ENCODE measurements at places on chromosomes 12 and 14.

DNA sequence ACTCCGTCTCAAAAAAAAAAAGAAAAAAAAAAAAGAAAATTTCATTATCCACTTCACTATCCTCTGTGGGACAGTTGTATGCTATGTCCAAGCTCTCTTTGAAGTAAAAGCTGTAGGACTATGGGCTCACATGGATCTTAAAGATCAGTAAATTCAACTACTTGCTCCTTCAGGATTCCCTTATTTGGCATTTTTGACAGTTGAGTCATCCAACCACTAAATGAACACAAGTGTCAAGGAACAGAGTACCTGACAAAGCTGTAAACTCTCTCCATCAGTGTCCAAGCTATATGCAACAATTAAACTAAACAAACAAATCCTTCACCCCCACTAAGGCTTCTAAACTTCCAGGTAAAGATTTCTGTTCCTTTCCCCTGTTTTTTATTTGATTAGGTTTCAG lies 177.0 kb downstream of the CEP128 start:
- no peak for DNase-seq

DNA sequence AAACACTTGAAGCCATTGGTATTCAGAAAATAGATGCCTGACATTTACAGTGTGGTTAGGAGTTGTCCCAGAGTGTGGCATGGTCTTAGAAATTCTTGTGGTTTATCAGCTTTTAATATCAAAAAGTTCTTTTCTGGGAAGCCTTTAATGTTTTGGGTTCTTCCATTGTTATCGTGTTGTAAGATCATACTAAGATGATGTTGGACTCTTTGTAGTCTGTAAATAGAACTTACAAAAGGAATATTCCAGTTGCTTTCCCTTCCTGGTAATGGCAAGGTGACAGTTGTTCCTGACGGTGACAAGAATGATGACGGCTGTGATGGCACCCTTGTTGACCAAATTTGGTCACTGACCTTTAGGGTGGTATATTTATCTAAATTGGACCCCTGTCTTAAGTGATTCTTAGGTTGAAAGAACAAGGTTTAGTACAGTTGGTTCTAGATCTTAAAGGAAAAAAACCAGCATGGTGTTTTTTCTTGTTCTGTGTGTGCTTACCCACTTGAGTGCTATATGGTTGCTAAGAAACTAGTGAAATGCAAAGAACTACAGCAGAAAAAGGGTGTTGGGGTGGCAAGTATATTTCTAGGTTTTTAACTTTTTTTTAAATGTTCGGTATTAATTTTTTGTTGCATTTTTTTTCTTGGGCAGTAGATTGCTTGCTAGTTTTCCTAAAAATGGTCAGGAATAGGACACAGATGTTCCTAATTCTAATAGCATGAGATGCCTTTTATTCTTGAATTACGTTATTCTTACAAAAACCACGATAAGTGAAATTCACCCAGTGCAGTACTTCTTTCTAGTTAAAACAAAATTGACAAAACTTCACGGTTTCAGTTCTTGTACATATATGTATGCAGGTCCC lies 2.1 kb downstream of the ATP2A2 start:
- no peak for DNase-seq

- no peak for DNase-seq
Measured at GRCh38 chr14:22522466-22522957, 66.5 kb downstream of the DAD1 start.

DNA sequence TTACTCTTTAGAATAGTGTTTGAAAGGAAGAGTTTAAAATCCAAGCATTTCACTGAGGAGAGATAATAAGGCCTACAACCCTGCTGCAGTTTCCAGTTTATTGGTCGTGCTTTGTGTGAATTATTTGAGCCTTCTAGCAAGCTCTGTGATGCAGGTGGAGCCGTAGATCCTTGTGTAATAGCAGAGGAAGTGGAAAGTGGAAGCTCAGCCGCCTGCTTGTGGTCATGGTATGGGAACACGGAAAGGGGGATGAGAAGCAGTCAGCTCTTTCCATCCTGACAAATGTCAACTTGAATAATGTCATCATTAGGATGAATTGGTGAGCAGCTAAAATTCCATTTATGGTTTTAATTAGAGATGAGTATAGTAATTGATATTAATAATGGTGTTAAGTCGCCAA lies 29.1 kb downstream of the SYNE2 start:
- DNase-seq = no peak

DNA sequence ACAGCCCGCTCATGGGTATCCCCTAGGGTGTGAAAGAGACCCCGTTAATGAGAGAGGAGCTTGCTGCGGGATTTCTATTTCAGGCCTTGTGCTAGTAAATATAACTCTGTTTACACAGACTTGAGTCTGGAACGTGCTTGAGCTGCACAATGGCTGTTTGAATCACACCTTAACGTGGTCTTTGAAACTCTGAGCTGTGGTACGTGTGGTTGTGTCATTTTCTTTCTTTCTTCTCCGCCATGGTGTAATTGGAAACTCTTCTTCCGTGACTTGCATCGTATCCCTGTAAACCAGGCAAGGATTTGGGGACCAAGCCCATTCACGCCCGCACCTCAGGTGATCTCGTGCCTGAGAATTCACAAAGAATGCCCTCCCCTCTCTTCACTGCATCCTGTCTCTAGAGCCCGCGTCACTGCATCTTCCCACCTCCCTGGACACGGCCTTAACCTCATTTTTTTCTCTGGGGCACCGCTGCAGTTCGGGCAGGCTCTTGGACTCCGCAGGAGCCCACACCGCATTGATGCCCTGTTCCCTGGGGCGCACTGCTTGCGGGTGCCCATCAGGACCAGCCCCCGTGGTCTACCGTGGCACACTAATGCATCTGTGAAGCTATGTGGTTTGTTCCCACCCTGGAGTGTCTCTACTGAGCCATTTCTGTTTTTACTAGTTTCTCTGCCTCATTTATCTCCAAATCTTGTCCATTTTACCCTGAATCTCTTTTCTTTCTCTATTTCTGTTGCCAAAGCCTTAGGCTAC lies 78.4 kb upstream of the PARP11 start:
- no peak for DNase-seq

DNA sequence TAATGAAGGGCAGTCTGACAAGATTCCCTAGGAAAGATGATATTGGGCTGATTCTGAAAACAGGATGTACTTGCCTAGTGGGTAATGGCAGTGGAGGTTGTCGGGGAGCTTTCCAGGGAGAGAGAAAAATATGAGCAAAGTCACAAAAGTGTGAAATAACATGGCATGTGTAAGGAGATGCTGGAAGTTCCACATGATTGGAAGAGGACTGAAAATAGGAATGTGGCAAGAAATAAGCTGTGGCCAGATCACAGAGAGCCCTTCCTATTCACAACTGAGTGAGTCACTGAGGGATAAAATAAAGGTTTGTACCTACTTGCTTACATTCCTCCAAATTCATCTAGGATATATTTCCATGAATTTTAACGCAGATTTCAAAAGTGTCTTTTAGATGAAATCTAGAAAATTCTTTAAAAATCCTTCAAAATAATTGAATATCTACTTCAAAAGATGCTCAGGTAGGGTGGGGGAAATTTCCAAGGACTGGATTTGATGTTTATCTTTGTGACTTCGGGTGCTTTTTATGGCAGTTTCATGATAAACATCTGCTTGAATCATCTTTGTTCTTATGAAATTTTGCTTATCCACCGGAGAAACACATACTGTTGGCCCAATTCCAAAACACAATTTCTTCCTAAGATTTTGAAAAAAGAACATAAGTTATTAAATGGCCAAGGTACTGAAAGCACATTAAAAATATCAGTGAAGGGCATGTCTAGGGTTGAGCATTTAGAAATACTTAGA lies 36.3 kb upstream of the SLC2A13 start:
- no peak for DNase-seq

- DNase-seq = no peak
Measured at GRCh38 chr14:93970965-93971634, 5.3 kb downstream of the ASB2 start.

DNA sequence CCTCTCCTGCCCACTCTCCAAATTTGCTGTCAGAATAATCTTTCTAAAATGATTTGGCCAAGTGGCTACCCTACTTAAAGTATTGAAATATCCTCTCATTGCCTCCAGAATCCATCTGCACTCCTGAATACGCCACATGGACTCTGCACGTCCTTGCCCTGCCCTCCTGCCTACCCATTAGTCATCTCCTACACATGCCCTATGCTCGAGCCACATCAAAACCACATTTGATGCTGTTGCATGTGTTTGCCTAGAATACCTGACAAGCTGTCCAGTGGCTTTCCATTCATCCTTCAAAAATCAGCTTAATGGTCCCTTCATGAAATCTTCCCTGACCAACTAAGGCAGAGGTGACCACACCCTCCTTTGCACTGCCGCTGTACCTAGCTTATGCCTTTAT lies 17.0 kb downstream of the VCPKMT start:
- DNase-seq = no peak

DNA sequence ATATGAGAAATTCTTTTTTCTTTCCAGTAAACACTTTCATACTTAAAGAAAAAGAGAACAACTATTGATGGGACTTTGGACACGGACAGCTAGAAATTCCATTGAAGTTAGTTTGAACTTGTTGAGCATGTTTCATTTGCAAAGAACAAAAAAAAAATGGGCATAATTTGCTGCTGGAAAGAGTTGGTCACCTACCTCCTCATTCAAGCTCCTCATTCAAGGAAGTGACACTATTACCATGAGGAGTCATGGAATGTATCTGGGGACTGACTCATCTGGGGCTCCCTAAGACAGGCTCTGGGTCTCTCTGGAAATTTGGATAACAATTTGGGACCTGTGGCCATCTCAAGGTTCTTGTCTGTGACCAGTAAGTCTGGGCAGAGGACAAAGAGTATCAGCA lies 50.4 kb downstream of the KICS2 start:
- no peak for DNase-seq

- DNase-seq = no peak
Measured at GRCh38 chr14:71142375-71143038, 235.2 kb downstream of the PCNX1 start.

- DNase-seq = no peak
Measured at GRCh38 chr12:27794818-27795584, 15.0 kb upstream of the MANSC4 start.

DNA sequence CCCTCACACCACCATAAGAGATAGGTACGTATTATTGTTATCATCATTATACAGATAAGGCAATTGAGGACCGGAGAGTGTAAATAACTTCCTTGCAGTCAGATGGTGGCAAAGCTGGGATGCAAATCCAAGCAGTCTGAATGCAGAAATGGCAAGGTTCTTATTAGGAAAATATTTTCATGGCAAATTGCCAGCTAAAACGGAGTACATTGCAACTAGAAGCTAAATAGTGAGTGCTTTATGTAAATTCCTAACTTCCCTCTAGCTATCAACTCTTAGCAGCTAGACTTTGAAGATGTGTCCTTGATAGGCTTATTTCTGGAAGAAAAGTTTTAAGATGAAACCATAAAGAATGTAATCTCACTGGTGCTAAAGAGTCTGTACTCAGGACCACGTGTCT lies 323.9 kb upstream of the DIO2 start:
- DNase-seq = no peak

GRCh38 chr12:25056486-25057130 lies 107.7 kb upstream of the BCAT1 start:
- no peak for DNase-seq

GRCh38 chr12:8603856-8604255 lies 8.8 kb downstream of the AICDA start:
- DNase-seq = no peak

DNA sequence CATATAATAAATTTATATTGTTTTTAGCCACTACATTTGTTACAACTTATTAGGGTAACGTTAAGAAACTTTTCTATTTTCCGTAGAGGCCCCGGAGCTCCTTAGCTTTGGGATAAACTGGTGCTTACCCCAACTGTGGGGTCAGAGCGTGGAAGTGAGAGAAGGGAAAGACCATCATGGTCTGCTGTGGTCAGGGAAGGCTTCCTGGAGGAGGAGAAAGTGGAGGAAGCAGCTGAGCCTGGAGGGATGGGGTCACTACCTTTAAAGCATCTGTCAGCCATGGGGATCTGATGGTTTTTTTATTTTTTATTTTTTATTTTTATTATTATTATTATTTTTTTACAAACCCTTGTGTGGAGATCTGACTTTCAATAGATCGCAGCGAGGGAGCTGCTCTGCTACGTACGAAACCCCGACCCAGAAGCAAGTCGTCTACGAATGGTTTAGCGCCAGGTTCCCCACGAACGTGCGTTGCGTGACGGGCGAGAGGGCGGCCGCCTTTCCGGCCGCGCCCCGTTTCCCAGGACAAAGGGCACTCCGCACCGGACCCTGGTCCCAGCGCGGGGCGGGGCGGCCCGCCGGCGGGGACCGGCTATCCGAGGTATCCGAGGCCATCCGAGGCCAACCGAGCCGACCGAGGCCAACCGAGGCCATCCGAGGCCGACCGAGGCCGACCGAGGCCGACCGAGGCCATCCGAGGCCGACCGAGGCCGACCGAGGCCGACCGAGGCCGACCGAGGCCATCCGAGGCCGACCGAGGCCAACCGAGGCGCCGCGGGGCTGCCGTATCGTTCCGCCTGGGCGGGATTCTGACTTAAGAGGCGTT lies 1101.2 kb upstream of the TMEM132C start:
- DNase-seq = peak; percentile 83

GRCh38 chr12:99611599-99611998 lies 36.0 kb upstream of the GARIN6 start:
- no peak for DNase-seq

GRCh38 chr12:69822201-69822860 lies 2.7 kb upstream of the MYRFL start:
- DNase-seq = no peak

DNA sequence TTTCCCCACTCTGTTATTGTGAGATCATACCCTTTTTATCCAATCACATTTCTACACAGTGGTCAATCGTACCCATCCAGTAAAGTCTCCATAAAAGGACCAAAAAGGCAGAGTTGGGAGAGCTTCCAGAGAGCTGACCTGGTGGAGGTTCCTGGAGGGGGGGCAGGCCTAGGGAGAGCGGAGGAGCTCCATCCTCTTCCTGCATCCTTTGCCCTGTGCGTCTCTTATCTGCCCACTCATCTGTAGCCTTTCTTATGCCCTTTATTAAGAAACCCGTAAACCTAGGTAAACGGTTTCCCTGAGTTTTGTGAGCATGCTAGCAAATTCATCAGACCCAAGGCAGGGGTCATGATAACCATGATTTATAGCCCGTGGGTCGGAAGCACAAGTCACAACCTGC lies 26.2 kb downstream of the EVL start:
- DNase-seq = no peak

- no peak for DNase-seq
Measured at GRCh38 chr12:55972911-55973598, 823 bp upstream of the RAB5B start.

DNA sequence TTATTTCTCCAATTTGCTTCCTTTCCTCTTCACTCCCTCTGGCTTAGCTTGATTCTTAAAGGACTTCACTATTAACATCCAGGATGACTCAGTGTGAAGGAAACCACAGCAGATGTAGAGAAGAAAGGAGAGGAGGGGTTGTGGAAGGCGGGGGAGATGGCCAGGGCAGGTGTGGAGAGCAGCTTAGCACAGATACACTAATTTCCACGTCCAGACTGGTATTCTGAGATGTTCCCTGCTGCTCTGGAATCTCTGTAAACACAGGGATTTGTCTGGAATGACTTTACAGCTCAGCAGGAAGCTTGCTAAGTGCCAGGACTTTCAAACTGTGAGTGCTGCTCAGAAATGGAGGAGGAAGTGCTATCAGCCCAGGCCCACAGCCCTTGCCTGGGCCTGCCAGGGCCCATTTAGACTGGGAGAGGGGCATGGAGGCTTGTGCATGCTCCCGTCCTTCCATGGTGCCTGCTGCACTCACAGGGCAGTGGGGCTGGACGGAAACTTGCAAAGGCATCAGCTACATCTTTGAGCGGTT lies 202.5 kb upstream of the DDHD1 start:
- DNase-seq = no peak

All from stimulated activated CD4-positive, alpha-beta T cell treated with anti-CD3 and anti-CD28 coated beads, TNF-alpha, amount 100 ng/mL, for 24 hours (primary cell).